Transverse colon (tissue), 4 donors: ENCODE measurements at places on chromosomes 12 and 14.

GRCh38 chr14:96316087-96316486 is 47.1 kb downstream of the ATG2B start:
- no peak for DNase-seq

GRCh38 chr12:8829621-8830020 is 7.2 kb downstream of the A2ML1 start:
- no peak for DNase-seq

DNA sequence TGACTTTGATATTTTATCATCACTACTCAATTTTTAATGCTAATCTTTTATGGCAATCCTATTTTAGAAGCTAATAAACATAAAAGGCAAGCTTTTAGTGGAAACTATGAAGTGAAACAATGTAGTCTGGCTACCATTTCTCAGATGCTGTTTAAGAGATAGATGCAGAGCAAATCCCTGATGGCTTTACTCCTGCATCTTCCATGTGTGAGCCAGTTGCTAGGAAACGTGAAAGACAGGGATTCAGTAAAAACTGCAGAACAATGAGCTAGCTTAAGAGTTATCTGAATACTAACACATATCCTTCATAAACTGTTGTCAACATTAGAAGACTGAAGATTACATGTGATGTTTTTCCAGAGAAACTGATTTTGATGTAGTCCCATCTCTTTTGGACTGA is 112.6 kb downstream of the SLC2A13 start:
- DNase-seq, result no peak

GRCh38 chr14:81433378-81433777 is 33.3 kb upstream of the STON2 start:
- DNase-seq, result no peak

DNA sequence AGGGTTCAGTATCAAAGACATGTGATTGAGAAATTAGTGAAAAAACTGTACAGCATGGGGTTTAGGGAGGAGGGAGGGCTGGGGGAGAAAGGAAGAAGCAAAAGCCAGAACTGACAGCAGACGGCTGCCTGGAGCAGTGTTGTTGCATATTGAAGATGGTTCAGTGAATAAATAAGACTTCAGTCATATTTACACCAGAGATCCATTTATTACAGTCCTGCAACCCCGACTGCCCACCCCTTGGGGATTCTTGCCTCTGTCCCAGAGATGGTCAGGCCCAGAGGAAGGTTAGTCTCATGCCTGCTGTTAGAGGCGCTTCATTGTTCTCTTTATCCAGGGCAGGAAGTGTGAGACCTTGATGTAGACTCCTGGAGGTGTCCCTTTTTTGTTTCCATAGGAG is 3.2 kb downstream of the GZMH start:
- DNase-seq, result no peak

- no peak for DNase-seq
Measured at GRCh38 chr14:99838639-99839134, 45.5 kb downstream of the EML1 start.

DNA sequence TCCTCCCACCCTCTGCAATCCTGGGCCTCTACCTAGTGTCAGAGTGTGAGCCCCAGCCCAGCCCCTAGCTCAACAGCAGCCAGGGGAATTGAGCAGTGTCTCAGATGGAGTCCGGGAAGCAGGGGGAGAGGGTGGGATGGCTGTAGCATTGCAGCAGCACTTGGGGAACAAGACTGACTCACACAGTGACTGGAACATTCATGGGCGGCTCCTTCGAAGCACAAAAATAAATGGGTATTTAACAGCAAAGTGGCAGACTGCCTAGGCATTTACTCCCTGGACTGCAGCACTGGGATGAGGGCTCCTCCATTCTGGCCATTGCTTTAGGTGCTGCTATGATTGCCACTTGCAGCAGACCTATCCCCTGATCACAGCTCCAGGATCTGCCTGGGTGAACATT is 46.0 kb upstream of the STK38L start:
- no peak for DNase-seq

DNA sequence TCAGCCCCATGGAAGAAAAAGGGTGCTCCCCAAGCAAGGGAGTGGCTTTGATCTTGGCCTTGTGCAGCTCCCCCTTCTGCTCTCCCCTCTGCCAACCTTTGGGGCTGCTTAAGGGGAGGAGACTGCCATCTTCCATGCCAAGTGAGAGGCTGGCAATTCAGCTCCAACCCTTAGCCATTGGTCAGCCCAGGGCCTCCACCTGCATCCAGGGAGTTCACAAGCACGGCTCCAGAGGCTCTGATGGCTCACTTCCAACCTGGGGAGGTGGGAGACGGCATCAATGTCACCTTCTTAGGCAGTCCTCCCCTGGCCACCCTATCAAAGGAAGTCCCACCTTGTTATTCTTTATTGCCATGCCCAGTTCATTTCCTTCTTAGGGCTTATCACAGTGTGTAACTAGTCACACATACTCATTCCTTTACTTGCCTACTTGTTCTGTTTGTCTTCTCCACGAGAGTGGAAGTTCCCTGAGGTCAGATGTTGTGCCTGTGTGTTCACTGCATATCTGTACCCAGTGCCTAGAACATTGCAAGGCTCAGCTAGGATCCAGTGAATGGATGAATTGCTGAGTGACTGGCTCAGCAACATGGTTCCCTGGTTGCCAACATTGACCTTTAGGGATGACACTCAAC is 5.0 kb downstream of the HDAC7 start:
- no peak for DNase-seq

DNA sequence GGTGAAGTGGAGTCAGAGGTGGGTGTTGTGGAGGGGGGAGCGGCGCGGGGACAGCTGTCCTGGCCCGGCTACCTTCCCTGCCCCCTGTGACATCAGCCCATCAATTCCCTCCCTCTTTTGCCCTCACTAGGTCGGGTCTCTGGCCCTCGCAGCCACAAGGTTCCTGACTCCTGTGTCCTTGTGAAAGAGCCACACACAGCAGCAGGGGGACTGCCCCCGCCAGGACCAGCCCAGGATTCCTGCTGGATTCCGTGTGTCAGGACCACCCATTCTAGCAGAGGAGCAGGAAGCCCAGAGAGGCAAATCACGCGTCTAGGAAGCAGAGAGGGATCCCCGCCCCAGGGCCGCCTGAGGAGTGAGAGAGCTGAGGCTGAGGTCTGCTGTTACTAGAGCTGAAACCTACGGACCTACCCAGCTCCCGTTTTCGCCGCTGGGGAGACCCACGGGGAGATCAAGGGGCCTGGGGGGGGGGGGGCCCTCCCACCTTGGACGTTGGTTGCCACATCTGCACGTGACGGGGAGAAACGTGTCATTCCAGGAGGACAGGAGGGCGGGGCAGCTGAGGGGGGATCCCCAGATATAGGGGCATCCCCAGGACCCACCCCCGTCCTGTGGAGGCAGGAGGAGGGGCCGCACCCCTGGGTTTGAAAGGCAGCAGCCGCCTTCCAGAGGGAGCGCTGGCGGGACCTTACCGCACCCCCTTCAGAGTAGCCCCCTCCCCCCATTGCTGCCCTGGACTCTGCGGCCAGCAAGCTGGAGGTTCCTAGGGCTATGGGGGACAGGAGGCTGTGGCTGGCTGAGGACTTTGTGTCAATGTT is 12.5 kb upstream of the INF2 start:
- DNase-seq, result peak; percentile 35

- no peak for DNase-seq
Measured at GRCh38 chr12:123919980-123920360, 52.7 kb downstream of the CCDC92 start.

GRCh38 chr12:67539946-67540345 is 108.6 kb upstream of the DYRK2 start:
- no peak for DNase-seq

GRCh38 chr14:74301594-74302151 is 1.1 kb downstream of the ABCD4 start:
- DNase-seq, result no peak
